ENCODE measurements at places on chromosomes 16 and 17. TPM values are rescaled to one million over a fixed set of nuclear protein-coding genes. Genes with fewer than 3 reads are reported as not detected.

The ADGRG1 gene
- total RNA-seq = 34.0 TPM

The PABPN1L gene
- total RNA-seq = not detected

The DNAAF1 gene
- total RNA-seq = not detected

The SLFN12L gene
- 3.3 TPM for total RNA-seq

The DPEP1 gene
- total RNA-seq = 0.80 TPM

The ZNF764 gene
- 8.2 TPM for total RNA-seq

The CUEDC1 gene
- total RNA-seq = 14.5 TPM

The PDILT gene
- not detected for total RNA-seq

The KRT32 gene
- 0.73 TPM for total RNA-seq

The FAM20A gene
- 11.3 TPM for total RNA-seq

The SEPTIN1 gene
- total RNA-seq = 1.3 TPM

The CRHR1 gene
- 2.8 TPM for total RNA-seq

The CA7 gene
- total RNA-seq = not detected

The CCL13 gene
- total RNA-seq = 4.3 TPM

The TBC1D26 gene
- 0.44 TPM for total RNA-seq

The PERCC1 gene
- not detected for total RNA-seq

The SMIM5 gene
- 0.48 TPM for total RNA-seq

The SLC12A3 gene
- total RNA-seq = not detected

The SSTR5 gene
- total RNA-seq = not detected

The PYDC1 gene
- not detected for total RNA-seq

The TMEM94 gene
- 45.1 TPM for total RNA-seq

The TRIM72 gene
- not detected for total RNA-seq

The TNFSF13 gene
- 33.6 TPM for total RNA-seq

The DERL2 gene
- 27.2 TPM for total RNA-seq

The MRPS7 gene
- 40.1 TPM for total RNA-seq

The XAF1 gene
- total RNA-seq = 25.2 TPM

The KRT17 gene
- 1,676 TPM for total RNA-seq

The TMC7 gene
- total RNA-seq = 0.64 TPM

The RNF222 gene
- not detected for total RNA-seq

The XYLT1 gene
- total RNA-seq = 13.8 TPM

The PRR15L gene
- 38.7 TPM for total RNA-seq

The ZNF750 gene
- not detected for total RNA-seq

The SBK1 gene
- 1.3 TPM for total RNA-seq

The FOXN1 gene
- total RNA-seq = not detected

The WSCD1 gene
- 2.0 TPM for total RNA-seq

The ELMO3 gene
- 19.7 TPM for total RNA-seq

The SLC7A6OS gene
- 16.5 TPM for total RNA-seq

The KRTAP2-2 gene
- total RNA-seq = not detected

The SEPTIN12 gene
- total RNA-seq = not detected

The CD300LB gene
- 0.32 TPM for total RNA-seq

The NTN1 gene
- 2.2 TPM for total RNA-seq

The KAT7 gene
- total RNA-seq = 47.2 TPM

The CLEC18C gene
- 0.15 TPM for total RNA-seq

The TMEM88 gene
- 21.0 TPM for total RNA-seq

The KRT34 gene
- total RNA-seq = not detected

The GDPD3 gene
- 2.0 TPM for total RNA-seq

The CCDC78 gene
- total RNA-seq = 0.48 TPM

The GOSR2 gene
- 50.9 TPM for total RNA-seq

The ASIC2 gene
- total RNA-seq = not detected

The GCGR gene
- total RNA-seq = not detected

The KLHL11 gene
- total RNA-seq = 25.1 TPM

The MYH1 gene
- 1.9 TPM for total RNA-seq

The PRR14 gene
- total RNA-seq = 21.3 TPM

The TPSB2 gene
- 5.6 TPM for total RNA-seq

The C17orf58 gene
- total RNA-seq = 18.7 TPM

The ADORA2B gene
- total RNA-seq = 5.6 TPM
